ENCODE measurements at places on chromosomes 3 and 15.

GRCh38 chr3:46990573-46991374 is 11.3 kb downstream of the NBEAL2 start:
- H3K4me3 ChIP-seq: peak overlapping the region; percentile 79
- DNase-seq: no peak
- no peaks in the 10 kb centered on the region for H3K27me3 ChIP-seq
- peaks cover 64% of the 10 kb centered on the region for H3K4me1 ChIP-seq
- peak overlapping the region; percentile 93 for H3K27ac ChIP-seq

DNA sequence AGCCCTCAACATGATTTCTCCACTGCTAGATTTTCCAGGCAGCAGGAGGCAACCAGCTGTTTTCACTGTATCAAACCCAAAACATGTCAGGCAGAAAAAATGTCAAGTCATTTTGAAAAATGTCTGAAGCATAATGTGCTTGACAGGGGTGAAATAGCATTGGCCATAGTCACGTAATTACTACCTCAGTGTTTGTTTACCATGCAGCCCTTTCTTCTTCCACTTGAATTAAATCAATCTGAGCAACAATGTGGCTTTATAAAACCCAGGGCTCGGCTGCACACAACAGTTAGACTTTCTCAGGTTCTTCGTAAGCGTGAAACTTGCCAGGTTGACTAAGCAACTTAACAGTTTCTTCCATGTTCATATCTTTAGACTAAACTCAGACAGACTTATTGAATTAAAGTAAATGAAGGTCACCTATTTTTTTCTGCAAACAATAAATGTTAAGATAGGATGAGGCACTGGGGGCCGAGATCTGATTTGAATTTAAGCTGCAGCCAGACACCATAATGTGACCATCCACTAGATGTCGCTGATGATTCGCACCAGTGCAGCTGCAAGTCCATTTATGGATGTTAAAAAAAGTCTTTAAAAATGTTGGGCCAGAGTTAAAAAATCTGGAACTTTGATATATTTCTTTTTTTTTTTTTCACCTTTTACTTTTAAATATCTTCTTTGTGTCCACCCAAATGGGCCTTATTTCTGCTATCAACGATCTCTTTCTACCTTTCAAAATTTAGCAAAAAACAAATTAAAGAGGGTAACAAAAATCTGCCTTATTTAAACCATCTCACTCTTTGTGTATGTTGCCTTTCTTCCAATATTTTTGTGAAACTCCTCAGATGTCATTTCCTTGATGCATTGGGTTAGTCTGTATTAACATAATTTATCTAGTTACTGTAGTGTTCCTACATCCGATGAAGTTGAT is 305.9 kb downstream of the CACNA2D3 start:
- DNase-seq: no peak
- no peak overlapping the region for H3K4me3 ChIP-seq
- no peaks in the 10 kb centered on the region for H3K36me3 ChIP-seq

- no peak overlapping the region for H3K27ac ChIP-seq
- H3K36me3 ChIP-seq: no peaks in the 10 kb centered on the region
- DNase-seq: no peak
- no peaks in the 10 kb centered on the region for H3K4me1 ChIP-seq
Observed at GRCh38 chr3:29594261-29594660, 313.4 kb downstream of the RBMS3 start.

DNA sequence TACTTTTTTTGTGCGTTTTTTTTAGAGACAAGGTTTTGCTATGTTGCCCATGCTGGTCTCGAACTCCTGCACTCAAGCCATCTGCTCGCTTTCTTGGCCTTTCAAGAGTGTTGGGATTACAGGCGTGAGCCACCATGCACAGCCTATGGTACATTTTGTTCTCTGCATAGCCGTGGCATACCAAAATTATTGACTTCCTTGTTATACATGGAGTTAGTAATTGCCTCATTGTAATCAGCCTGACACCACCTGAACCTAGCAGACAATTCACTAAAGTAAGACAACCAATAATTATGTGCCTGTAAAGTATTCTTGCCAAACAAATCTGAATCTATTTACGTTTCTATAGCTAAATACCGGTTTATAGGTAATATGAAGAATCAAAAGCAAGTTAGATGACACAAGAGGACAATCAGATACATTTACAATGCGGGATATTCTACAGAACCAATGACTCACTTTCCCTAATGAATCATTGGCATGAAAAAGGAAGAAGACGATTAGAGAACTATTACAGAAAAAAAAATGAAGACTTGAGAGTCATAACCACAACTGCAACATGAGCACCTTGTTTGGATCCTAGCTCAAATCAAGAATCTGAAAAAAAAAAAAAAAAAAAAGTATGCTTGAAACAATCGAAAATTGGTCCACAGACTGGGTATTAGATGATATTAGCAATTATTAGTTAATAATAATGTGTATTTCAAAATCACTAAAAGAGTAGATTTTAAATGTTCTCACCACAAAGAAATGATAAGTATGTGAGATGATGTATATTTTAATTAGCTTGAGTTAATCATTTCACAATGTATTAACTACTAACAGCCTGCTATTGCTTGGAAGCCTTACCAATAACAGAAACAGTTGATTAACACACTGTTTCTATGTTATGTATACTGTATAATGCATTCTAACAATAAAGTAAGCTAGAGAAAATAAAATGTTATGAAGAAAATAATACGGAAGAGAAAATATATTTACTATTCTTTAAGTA is 7.1 kb downstream of the GUCA1C start:
- H3K4me3 ChIP-seq: no peak overlapping the region
- no peak for DNase-seq
- no peaks in the 10 kb centered on the region for H3K4me1 ChIP-seq
- H3K36me3 ChIP-seq: no peaks in the 10 kb centered on the region
- no peak overlapping the region for H3K27ac ChIP-seq

DNA sequence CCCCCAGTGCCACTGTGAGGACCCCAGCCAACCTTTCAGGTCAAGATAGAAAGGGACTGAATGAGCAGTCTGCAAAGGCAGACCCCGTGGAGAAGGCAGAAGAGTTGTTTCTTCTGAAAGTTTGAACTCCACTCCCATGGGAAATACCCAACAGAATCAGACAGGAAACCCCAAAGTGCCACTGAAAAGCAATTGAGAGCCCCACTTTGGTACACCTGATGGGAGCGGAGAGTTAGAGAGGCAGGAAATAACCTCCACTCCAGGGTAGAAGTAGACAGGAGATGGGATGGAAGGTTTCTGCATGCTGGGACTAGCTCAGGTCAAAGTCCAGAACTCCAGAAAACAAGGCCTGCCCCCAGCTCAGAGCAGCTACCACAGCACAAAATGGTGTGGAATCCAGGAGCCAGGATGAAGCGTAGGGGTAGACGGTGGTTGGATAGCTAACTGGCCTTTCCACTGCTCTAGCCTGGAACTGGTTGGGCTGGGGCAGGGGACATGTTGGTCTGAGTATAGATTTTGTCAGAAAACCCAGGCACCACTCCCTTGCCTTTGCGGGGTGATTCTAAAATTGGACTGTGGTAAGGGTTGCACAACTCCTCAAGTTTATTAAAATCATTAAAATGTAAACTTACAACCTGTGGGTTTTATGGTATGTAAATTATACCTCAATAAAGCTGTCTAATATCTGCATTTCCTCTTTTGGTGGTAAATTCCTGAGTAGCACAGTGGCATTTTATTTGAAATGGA is 1.9 kb upstream of the RAB43 start:
- H3K27me3 ChIP-seq: no peaks in the 10 kb centered on the region
- peak overlapping the region; percentile 100 for H3K27ac ChIP-seq
- no peaks in the 10 kb centered on the region for H3K36me3 ChIP-seq
- peaks cover 28% of the 10 kb centered on the region for H3K4me1 ChIP-seq

Data from T-helper 17 cell (primary cell).